ENCODE measurements at places on chromosomes 6 and 20.

DNA sequence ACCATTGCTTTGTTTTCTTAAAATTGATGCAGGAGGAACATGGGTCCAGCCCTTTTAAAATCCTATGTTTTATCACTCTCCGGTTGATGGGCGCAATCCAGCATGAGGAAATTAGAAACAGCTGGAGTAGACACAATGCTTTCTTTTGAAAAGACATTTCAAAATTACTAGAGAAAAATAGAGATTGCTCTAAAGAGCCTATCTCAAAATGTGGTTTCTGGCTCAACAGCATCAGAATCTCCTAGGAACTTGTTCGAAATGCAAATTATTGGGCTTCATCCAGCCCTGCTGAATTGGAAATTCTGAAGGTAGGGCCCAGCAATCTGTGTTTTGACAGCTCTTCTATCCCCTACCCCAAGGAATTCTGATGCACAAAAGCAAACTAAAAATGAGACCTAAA, 190.8 kb upstream of the BMP2 start:
- DNase-seq: no peak

GRCh38 chr6:44920952-44921491, 407.1 kb upstream of the RUNX2 start:
- no peak for DNase-seq

DNA sequence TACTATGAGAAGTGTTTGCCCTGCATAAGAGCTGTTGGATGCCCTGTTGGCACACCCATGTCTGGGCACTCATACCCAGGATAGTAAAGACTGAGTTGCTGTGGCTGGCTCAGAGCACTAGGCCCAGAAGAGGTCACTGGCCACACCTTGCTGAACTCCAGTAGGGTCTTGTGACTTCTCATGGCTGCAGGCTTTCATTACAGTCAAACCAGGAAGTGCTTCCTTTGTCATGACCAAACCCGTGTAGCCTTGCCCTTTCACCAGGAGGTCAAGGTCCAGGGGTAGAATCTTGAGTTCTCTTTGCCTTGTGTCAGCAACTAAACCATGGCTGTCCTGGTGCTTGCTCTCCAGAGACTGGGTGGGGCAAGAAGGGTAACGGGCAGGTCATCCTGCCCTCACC, 49.5 kb downstream of the CD164 start:
- DNase-seq: no peak

DNA sequence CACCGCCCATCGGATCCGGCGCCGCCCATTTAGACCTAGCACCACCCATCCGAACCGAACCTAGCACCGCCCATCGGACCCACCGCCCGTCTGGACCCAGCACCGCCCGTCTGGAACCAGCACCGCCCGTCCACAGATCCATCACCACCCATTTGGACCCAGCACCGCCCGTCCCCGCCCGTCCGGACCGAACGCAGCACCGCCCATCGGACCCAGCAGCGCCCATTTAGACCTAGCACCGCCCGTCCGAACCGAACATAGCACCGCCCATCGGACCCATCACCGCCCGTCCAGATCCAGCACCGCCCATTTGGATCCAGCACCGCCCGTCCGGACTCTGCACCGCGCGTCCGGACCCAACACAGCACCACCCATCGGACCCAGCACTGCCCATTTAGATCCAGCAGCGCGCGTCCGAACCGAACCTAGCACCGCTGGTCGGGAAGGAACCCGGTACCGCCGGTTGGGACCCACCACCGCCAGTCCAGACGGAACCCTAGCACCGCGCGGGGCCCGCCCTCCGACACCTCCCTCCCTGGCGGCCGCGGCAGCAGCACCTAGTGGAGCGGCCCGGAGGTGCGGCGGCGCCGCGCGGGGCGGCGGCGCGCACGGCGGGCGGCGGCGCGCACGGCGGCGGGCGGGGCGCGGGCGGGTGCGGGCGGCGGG, 348 bp upstream of the AFDN start:
- DNase-seq: peak; percentile 44

DNA sequence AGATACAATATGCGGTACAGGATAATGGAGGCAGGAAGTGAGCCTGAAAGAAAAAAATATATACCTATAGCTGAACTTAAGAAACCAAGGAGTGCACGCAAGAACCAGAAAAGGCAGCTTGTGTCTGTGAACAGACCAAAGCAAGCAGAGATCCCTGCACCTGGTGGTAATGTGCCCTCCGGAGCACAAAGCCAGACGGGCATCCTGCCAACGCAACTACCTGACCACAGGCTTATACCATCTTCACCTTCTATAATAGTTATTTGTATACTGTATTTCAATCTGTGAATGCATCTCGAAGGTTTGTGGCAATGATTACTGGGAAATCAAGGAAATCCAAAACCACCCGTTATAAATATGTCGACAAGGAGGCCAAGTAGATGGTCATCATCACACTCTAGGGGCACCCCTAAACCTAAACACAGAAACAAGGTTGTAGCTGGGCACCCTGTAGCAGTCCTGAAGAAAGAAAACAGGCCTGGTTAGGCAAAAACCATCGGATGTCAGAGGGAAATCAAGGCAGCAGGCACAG, 801 bp downstream of the FBXL4 start:
- DNase-seq: peak; percentile 9

- no peak for DNase-seq
Observed at GRCh38 chr6:161135695-161136591, 137.9 kb downstream of the AGPAT4 start.

GRCh38 chr6:82703230-82703629, 339.6 kb downstream of the TPBG start:
- no peak for DNase-seq

All from stimulated activated CD4-positive, alpha-beta T cell treated with anti-CD3 and anti-CD28 coated beads, Interleukin-15, amount 100 ng/mL, for 48 hours (primary cell).